Left renal pelvis (tissue), 4 donors: ENCODE measurements at places on chromosomes 3 and 15. TPM values are rescaled to one million over a fixed set of nuclear protein-coding genes. Genes with fewer than 3 reads are reported as not detected.

DNA sequence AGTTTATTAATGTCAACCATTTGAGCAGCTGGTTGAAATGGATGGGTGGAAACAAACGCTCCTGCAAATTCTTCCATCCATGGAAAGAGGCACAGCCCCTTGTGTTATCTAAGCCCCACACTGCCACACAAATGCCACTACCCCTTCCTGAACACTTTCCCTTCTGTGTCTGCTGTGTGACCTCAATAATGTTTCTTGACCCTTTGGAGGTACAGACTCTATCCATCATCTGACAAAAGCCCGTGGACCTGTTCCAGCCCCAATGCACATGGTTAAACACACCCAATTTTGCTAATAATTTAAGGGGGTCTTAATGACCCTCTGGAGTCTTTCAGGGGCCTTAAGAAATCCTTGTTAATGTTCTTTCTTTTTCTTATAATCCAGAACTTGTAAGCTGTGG, 482.2 kb upstream of the CFAP20DC start:
- DNase-seq = no peak

DNA sequence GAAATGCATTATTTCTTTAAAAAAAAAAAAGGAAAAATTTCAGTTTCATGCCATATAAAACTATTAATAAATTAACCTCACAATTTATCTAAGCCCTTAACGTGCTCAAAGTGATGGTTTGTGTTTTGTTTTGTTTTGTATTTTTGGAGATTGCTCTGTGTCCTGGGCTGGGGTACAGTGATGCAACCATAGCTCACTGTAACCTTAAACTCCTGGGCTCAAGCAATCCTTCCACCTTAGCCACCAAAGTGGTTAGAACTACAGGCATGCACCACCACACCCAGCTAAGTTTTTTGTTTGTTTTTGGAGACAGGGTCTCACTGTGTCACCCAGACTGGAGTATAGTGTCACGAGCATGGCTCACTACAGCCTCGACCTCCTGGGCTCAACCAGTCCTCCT, 180.7 kb downstream of the UBE2E2 start:
- DNase-seq = no peak

Gene TMEM212
- 0.10 TPM for polyA plus RNA-seq

DNA sequence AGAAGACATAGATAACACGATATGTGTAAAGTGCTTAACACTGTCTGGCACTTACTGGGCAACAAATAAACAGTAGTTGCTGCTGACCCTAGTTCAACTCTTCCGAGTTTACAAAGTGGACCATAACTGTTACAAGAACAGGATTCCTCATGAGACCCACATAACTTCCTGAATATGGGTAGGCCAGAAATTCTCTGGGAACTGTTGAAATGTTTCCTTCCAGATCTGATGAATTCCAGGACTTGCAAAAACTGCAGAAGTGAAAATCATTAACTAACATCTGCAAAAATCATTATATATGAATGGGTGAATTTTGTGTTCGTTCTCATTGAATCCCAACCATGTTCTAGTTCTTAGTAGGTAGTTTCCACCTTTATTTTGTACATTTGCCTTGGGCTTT, 181.7 kb upstream of the MME start:
- DNase-seq = no peak

Gene PIF1
- 6.3 TPM for polyA plus RNA-seq

- DNase-seq = peak; percentile 84
These were observed 35.3 kb upstream of the SEMA4B start for GRCh38 chr15:90165659-90166489.

Gene SLC22A14
- polyA plus RNA-seq = 0.21 TPM

Gene TIMP4
- polyA plus RNA-seq = 0.93 TPM

- DNase-seq = no peak
These were observed 37.8 kb upstream of the ATP10A start for GRCh38 chr15:25900901-25901300.

DNA sequence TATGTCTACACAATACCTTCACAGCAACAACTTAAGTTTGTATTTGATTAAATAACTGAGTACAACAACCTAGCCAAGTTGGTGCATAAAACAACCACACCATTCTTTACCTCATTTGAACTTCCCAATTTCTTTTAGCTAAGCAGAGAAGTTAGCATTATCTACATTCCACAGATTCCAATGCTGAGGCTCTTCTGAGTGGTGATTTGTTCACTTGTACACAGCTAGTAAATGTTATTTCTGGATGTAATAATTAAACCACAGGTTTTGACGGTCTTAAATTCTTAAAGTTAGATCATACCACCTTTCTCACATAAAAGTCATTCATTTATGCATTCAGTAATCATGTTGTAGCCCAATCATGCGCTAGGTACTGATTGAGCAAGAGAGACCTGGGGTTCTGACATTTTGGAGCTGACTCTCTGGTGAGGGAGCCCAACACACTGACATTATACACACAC, 102.5 kb downstream of the SST start:
- DNase-seq = no peak

Gene CEMIP
- polyA plus RNA-seq = 5.0 TPM

DNA sequence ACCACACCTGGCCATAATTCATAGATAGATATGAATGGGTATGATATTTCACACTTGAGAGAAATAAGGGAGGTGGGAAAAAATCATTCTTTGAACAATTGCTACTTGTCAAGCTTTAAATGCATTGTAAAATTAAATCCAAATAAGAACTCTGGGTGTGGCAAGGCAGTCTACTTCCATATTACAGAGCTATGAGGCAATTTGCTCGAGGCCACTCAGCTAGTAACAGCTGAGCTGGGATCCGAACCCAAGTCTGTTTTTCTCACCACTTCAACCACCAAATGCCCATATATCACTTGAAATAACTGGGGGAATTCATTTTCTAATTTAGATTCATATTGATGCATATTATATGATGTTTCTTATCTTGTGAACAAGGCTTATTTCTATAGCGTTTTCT, 482.2 kb upstream of the ADAMTS9 start:
- no peak for DNase-seq

GRCh38 chr3:51578238-51578637, 39.7 kb downstream of the RAD54L2 start:
- DNase-seq = no peak

DNA sequence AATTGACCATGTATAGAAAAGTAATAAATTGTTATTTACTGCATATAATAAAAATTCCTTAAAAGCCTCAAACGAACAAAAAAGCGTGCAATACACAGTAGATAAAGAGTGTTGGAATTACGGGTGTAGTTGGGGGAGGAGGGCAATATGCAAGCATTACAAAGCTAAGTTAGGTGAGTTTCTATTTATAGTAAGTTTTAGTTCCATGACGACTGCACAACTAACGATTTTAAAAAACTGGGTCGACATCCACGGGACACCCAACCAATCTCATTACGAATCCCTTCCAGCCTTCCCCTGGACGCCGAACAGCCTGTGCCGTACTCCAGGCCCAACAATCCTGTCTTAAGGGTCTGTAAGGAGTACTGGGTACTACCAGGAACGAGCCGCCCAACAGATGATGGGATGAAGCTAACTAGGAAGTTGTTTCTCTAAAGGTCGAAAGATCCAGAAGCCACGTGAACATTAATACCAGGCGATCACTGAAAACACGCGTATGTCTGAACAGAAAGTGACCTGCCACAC, 677 bp downstream of the POLQ start:
- DNase-seq = no peak

Gene FOXB1
- polyA plus RNA-seq = not detected

DNA sequence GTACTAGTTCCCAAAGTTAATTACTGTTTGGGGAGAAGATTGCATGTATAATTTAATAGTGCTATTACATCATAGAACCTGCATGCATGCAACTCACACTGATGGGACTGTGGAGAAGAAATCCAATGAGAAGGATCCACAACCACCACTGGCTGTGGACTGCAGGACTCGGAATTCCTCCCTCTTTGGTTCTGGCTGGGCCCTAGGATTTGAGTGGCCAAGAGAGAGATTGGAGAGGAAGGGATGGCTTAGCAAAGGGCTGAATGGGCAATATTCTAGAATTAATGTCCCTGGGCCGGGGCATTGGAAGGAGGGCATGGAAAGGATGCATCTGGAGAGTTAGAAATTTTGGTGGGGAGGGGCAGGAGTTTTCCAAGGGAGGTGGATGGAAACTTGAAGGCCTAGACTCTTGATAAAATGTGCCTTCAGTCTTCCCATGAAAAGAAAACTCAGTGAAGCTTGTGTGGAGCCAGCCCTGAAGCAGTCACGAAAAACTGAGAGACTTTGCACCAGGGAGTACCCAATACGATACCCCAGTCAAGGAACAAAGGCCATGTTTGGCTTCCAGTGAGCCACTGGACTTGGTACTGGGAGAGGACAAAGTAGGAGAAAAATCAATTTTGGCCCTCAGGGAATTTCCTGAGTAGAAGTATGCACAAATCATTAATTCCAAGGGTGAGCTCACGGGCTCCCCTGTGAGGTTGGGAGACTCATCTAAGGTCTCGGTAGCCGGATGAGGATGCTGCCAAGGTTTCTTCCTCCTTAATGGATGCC, 31.4 kb upstream of the TPM1 start:
- DNase-seq = no peak

- no peak for DNase-seq
These were observed 683 bp downstream of the PPM1M start for GRCh38 chr3:52246264-52246620.

- DNase-seq = no peak
These were observed 112.1 kb downstream of the CMSS1 start for GRCh38 chr3:99929745-99930139.

DNA sequence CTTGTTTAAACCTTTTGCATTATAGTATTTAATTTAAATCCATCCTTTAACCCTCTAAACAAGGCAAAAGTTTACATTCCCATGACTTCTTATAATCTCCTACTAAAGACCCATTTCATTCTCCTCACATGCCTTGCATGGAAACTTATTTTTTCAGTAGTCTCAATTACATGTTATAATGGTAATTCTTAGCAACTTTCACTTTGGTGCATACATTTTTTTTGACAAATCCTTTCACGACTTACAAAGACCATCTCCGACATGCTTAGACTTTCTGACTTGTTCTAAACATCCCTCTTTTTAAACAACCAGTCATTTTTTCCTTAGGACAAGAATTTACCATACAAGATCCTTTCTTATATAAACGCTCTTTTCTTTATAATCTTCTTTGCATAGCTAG, 615.4 kb upstream of the GBE1 start:
- DNase-seq = no peak

Gene PRSS50
- polyA plus RNA-seq = 1.2 TPM

- DNase-seq = no peak
These were observed 217.9 kb upstream of the DCBLD2 start for GRCh38 chr3:99119385-99119784.

- DNase-seq = no peak
These were observed 2.8 kb upstream of the XCR1 start for GRCh38 chr3:46029953-46030543.

Gene DPPA2
- 0.19 TPM for polyA plus RNA-seq

Gene C3orf18
- 20.9 TPM for polyA plus RNA-seq

Gene SNX4
- 73.7 TPM for polyA plus RNA-seq

Gene MIX23
- polyA plus RNA-seq = 56.4 TPM

- no peak for DNase-seq
These were observed 22.5 kb downstream of the CCR4 start for GRCh38 chr3:32973982-32974381.

DNA sequence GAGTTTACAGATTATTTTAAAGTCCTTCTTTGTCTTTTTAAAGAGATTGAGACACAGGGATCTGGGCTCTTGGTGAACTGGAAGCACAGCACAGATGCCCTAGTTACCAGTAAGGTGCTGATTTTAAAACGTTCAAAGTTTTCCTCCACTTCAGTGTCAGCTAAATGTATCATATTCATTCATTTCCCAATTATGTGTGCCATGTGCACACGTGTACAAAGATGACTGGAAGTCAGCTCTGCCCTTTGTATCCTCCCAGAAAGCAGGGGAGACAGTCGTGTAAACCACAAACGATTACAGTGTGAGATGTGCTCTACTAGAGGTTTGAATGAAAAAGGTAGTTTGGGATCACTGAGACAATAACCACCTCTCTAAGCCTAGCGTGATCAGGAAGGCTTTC, 730 bp downstream of the ZKSCAN7 start:
- DNase-seq = no peak

Gene C15orf62
- polyA plus RNA-seq = 1.6 TPM

Gene ARPC4
- 142 TPM for polyA plus RNA-seq

DNA sequence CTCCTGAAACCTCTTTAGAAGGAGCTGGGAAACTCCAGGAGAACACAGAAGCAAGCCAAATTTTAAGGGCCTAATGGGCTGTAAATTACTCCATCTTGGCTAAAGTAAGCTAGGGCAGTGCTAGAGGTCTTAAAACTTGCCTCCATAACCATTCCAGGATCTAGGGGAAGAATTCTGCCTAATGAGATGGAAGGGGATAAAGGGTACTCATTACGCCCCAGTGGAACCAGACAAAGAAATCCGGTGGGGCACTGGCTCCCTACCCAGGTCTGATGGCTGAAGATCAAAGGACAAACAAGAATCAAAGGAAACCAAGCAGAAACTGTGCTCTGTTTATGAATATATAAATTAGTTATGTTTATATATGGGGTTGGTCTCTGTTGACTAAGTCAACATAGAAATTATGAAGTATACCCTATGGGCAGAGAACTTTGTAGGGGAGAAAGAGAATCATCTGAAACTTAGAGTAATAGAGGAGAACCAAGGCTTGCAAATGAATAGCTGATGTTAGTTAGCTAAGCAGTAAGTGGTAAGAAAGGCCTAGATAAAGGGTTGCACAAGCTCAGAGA, 57.8 kb downstream of the NCEH1 start:
- DNase-seq = no peak

- DNase-seq = no peak
These were observed 141.3 kb upstream of the PDZRN3 start for GRCh38 chr3:73765878-73766545.

GRCh38 chr3:111152496-111152895, 80.9 kb downstream of the NECTIN3 start:
- no peak for DNase-seq

DNA sequence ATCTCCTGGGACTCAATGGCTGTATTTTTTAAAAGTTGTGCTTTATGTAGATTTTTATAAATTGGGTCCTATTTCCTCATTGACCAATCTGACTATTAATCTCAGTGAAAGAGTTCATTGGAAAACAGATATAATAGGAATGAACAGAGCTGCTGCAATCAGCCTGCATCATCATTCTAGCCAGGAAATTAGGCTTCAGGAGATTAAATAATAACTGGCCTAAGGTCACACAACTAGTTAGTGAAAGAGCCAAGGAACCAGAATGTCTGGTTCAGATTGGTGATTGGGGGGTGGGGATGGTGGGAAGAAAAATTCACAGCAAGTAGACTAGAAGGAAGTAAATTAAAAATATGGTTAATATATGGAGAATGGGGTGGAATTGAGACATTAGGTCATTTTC, 180.9 kb upstream of the ROPN1 start:
- no peak for DNase-seq

GRCh38 chr3:40782111-40782721, 257.5 kb downstream of the ZNF621 start:
- DNase-seq = no peak
